ENCODE measurements at places on chromosomes 4 and X.

- DNase-seq, result no peak
Observed at GRCh38 chrX:29666366-29666765, 549.0 kb upstream of the MAGEB2 start.

- no peak for DNase-seq
Observed at GRCh38 chrX:45614853-45615252, 414.2 kb upstream of the DIPK2B start.

GRCh38 chr4:40212674-40213527 lies 16.1 kb downstream of the RHOH start:
- DNase-seq, result no peak

DNA sequence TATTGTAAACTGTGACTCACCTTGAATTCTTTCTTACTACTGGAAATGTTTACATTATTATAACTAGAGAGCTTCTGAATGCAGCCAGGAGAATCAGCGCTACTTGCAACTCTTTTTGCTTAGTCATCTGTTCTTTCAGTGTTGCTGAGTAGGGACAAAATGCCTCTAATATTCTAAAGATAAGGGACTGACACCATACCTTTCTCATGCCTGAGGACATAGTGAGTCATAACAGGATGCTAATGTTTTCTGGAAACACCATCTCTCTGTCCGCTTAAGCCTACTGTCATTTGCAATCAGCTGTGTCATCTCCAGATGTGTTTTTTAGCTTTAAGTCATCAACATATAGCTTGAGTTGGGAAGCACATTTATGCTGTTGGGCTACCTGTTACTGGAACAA lies 108.3 kb downstream of the QRFPR start:
- DNase-seq, result no peak

GRCh38 chr4:15482842-15483241 lies 13.2 kb downstream of the CC2D2A start:
- no peak for DNase-seq

DNA sequence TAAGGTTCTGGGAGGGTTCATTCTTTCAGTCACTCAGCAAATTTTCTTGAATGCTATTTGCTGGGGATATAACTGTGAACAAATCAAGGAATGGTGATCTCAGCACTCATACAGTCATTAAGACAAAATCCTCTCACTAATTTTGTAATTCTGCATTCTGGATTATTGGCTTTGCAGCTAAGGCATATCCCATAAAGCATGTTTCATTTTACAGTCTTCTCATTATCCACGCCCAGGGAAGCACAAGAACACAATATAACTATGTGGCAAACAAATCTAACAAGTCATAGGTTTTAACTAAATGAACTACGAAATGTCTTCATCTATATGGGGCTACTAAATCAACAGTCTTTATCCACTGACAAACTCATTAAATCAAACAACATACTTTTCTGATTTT lies 139.9 kb downstream of the CAMK2D start:
- DNase-seq, result no peak

Measured in G401 (cell line).